ENCODE measurements at places on chromosomes 1 and 21.

DNA sequence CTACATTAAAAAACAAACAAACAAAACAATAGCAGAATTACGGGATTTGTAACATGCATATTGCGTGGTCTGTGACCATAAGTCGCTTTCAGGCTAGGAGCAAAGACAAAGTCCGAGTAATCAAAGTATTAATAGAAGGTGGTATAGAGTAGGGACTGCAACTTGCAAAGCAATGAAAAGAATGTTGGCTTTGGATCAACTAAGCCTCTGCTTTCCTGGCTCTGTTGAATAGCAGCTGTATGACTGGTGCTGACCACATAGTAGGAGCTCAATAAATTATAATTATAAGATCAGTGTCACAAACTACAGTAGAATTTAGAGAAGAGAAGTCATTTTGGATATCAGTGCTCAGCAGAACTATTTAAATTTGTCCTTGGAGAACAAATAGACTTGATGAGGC, 586.4 kb downstream of the DPYD start:
- DNase-seq: no peak

GRCh38 chr1:32874860-32875752, 4.4 kb upstream of the FNDC5 start:
- no peak for DNase-seq

GRCh38 chr1:202349206-202349928, 868 bp downstream of the PPP1R12B start:
- DNase-seq: peak; percentile 88

DNA sequence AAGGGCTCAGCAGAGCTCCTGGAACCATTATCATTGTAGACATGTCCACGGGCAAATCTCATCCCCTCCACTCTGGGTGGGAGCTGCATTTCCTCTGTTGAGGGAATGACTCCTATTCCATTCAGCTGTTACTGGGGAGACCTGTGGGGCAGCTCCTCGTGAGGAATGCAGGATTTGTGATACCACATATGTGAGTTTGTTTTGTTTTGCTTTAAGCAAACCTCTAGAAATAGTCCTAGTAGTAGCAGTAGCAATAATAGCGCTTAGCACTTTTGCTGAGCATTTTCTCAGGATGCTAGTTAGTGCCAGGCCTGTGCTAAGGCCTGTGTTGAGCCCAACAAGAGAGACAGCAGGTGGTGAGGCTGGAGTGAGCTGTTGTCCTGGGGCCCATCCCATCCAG, 10.8 kb downstream of the OLIG1 start:
- no peak for DNase-seq

GRCh38 chr1:62746086-62746808, 37.7 kb upstream of the ATG4C start:
- peak; percentile 86 for DNase-seq

- DNase-seq: no peak
Measured at GRCh38 chr1:68705466-68705865, 208.6 kb upstream of the DEPDC1 start.

DNA sequence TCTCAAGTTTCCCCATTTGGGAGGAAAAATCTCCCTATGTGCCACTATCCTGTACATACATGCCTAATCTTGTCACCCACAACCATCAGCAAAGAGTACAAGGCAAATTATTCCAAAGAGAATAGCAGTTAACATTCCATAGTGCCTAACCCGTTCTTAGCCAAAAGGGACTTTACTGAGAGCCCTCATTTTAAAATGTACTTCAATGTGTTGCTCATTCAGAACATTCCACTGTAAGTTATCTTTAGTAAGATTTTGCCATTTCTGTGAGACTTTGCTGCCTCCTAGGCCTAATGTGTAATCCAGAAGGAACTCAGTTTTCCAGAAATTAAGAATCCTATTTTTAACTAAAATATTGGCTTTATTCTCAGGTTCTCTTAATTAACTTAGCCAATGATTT, 11.3 kb upstream of the MRPL55 start:
- no peak for DNase-seq

DNA sequence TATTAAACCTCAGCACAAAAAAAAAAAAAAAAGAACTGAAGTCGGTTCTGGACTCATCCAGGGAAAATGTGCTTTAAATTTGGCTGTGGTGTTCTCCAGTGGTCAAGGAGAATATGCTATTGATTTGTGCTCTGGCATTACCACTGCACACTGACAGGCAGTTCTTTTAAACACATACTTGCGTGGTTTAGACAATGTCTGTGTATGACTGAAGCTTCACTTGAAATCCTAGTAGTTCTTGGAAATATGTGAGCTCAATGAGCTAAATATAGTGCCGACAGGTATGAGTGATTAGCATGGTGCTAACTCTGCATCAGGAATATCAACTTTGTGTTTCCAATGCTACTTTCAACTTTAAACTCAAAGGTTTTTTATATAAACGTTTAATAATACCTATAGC, 415.6 kb downstream of the SMYD3 start:
- DNase-seq: no peak

DNA sequence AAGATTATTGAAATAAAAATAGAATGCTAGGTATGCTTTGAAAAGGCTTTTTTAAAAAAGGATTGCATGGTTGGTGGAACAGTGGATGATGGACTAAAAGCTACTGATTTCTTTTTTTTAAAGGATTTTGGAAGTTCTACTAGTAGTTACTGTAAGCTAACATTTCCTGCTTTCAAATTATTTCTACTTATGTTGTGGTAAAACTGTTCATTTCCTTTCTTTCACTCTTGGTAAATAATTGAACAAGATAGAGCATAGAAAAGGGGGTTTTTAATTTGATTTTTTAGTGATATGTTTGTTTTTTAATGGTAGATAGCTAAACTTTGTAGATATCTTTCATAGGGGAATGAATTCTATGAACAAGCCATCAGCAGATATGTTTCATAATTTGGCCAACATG, 104.4 kb downstream of the OLFML2B start:
- no peak for DNase-seq

DNA sequence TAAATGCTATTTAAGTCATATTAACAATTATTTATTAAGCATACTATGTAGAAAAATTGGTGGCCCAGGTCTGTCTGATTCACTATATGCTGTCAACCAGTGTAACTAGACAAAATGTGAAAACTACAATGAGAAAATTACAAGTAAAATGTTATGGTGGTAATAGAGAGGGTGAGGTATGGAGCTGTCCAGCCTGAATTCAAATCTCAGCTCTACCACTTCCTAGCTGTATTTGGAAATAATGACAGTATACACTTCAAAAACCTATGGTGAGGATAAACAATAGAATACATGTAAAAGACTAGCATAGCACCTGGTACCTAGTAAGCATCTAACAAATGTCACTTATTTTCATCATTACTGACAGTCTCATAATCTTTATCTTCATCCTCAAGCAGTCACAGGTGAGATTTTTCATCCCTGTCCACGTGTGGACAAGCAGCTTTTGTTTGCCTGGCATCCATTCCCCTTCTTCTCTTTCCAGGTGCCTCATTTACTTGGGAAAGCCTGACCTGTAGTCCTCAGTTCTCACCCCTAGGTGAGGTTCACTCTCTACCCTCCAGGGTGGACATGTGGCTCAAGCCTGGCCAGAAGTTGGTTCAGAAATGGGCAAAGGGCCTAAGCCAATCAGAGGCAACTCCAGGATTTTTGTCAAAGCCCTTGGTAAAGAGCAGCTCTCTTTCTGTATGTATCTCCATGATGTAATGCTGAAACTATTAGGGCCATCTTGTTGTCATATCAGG, 29.5 kb downstream of the EGLN1 start:
- no peak for DNase-seq

GRCh38 chr1:25110485-25110884, 121.8 kb downstream of the SYF2 start:
- DNase-seq: no peak

- peak; percentile 90 for DNase-seq
Measured at GRCh38 chr1:74733604-74734484, 892 bp downstream of the TYW3 start.

DNA sequence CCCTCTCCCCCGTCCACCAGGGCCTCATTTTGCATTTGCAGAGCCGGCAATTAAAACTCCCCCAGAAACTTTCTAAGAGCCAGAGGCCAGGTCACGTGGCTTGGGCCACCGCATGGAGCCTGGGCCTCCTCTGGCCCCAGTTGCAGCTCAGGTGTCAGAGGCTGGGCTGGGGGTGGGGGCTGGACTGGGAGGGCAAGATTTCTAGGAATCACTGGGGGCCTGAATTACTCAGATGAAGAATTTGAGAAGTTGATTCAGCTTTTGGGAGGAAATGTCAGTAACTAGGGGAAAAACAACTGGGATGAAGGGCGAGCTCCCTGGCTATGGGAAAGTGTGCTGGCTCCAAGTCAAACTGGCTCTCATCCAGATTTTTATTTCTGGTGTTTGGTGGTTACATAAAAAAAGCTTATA, 151.0 kb downstream of the CDC7 start:
- no peak for DNase-seq

GRCh38 chr1:109790735-109791494, 27.2 kb upstream of the EPS8L3 start:
- peak; percentile 32 for DNase-seq

GRCh38 chr21:37356706-37357105, 9.9 kb upstream of the DYRK1A start:
- DNase-seq: no peak
